ENCODE measurements at places on chromosomes 12 and 14. TPM values are rescaled to one million over a fixed set of nuclear protein-coding genes. Genes with fewer than 3 reads are reported as not detected.

DNA sequence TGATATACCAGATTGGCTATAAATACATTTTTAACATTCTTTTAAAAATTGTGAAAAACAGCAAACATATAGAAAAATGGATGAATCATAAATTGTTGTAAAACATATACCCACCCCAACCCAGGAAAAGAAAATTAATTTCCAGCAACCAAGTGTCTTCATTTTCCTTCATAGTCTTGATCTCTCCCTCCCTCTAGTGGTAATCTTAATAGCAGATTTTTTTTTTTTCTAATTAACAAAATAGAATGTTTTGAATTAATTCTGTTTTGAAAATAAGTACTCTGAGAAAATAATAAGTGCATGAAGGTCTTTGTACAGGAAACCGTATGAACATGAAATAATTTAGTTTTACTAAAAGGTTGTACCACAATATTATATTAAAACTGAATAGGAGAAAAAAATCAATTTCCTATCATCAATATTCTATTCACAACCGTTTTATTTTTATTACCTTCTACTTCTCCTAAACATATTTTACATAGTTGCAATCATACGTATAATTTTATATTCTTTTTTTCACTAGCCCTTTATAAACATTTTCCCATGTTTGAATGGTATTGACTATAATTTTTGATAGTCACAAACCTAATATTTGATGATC lies 7.0 kb downstream of the ETNK1 start:
- no peak for DNase-seq

GRCh38 chr14:55303125-55303499 lies 31.9 kb downstream of the FBXO34 start:
- no peak for DNase-seq

Gene KRT4
- under 0.01 TPM for total RNA-seq

DNA sequence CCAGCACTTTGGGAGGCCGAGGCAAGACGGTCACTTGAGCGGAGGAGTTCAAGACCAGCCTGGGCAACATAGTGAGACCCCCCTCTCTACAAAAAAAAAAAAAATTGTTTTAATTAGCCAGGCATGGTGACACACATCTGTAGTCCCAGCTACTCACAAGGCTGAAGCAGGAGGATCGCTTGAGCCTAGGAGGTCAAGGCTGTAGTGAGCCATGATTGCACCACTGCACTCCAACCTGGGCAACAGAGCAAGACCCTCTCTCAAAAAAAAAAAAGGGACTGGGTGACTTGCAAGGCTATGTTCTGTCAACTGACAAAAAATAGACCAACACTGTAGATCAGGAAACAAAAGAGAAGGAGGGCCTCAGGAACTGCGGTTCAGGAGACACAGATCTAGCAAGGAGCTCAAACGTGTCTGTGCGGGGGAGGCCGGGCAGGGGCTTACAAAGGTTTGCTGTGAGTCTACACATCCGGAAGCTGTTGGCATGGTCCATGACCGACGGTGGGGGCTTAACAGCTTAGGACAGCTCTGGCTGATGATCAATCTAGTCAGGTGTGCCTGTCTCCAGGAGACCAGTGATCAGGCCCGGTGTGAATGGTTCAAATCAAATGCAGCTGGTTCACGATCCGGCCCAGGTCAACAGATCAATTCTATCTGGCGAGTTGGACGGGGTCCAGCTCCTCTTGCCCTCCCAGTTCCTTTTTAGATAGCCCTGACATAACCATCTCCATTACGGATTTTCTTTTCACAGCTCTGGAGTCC lies 31.7 kb upstream of the INF2 start:
- no peak for DNase-seq

Gene HHIPL1
- 9.9 TPM for total RNA-seq

GRCh38 chr14:81221579-81222102 lies 882 bp upstream of the GTF2A1 start:
- no peak for DNase-seq

GRCh38 chr14:103273745-103274615 lies 60.1 kb upstream of the EIF5 start:
- no peak for DNase-seq

GRCh38 chr12:68611094-68611805 lies 551 bp downstream of the RAP1B start:
- peak; percentile 72 for DNase-seq

- no peak for DNase-seq
Observed at GRCh38 chr14:65444230-65444629, 31.7 kb downstream of the FUT8 start.

- no peak for DNase-seq
Observed at GRCh38 chr14:102994689-102995088, 62.7 kb downstream of the CDC42BPB start.

- DNase-seq: no peak
Observed at GRCh38 chr14:100629098-100629497, 41.9 kb upstream of the BEGAIN start.

DNA sequence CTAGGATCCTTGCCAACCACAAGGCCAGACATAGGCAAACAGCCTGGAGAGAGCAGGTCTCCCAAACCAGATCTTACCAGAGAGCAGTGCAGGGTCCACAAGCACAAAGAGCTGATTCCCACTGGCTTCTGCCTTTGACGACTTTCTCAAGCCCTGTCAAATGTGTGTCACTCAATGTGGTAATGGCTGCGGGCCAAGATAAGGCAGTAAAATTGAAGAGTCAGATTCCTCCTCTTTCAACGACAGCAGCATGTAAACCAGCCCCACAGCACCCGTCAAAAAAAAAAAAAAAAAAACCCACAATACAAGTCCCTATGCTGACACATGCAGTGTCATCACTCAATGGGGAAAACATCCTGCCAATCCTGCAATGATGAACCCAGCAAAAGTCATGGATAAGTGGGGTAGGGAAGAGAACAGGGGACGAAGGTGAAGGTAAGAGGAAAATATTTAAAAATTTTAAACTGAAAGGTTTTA lies at the start of gene STON2:
Gene STON2 (minus strand): TSS at position 123 of the 477 bp plus-strand sequence. CDS start 1,942 bp downstream, outside the sequence.
- peak; percentile 70 for DNase-seq
